Stimulated activated CD4-positive, alpha-beta T cell treated with anti-CD3 and anti-CD28 coated beads, Interleukin-12 subunit alpha, Interleukin-12 subunit beta, amount 100 ng/mL, for 48 hours (primary cell): ENCODE measurements at places on chromosomes 2 and 18.

DNA sequence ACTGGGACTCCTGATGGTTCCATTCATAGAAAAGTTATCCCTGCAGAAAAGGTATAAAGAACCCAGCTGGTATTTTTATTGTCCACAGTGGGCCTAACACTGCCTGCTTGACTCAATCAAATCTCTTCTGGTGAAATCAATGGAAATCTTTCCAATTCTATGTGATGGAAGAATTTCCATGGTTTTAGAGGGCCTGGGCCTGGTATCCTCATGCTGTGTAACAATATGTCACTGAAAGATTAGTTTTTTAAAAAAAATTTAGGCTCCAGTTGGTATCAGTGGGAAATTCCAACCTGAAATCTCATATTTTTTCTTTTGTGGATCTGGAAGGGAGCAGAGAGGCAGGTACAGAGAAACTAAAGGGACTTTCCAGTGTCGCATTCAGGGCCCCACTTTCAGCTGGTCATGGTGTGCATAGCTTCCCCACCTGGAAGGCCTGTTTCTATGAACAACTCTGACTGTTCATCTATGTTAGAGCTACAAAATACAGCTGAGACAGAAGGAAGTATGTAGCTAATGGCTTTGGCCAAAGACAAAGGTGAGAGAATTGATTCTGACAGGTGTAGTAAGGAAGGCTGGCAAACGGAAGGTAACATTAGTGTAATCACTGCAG is 20.9 kb downstream of the NEB start:
- DNase-seq: no peak

- no peak for DNase-seq
Measured at GRCh38 chr18:74064510-74064909, 83.1 kb downstream of the FBXO15 start.

DNA sequence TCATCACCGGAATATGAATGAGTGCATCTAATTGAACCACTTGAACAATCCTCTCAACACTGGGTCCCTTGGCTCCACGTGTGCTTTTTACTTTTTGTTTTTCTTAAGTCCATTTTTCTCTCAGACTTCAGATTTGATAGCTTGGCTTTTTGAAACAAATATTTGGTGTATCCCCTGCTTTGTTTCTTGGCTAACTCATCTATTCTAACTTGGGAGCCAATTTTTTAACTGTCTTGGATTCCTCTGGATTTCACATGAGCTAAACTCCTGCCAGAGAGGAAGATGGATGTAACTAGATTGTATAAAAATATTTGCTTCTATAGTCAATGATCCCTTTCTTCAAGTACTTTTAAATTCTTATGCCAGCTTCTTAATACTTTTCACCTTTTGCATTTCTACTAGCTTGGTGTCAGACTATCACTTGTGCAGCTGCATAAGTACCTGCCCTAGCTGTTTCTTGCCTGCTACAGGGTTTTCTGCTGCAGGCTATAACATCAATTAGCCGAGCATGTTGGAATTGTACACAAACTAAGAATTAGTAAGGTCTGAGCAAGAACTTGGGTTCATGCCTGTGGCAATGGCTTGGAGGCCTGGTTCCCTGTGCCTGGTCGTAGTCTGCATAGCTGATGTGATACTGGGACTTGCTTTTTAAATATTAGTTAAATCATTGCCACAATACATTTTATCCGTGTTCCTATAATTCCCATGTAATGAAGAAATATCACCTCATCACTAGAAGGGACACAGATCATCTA is 281.5 kb downstream of the EN1 start:
- no peak for DNase-seq

GRCh38 chr2:86441392-86441881 is 266 bp downstream of the KDM3A start:
- no peak for DNase-seq

DNA sequence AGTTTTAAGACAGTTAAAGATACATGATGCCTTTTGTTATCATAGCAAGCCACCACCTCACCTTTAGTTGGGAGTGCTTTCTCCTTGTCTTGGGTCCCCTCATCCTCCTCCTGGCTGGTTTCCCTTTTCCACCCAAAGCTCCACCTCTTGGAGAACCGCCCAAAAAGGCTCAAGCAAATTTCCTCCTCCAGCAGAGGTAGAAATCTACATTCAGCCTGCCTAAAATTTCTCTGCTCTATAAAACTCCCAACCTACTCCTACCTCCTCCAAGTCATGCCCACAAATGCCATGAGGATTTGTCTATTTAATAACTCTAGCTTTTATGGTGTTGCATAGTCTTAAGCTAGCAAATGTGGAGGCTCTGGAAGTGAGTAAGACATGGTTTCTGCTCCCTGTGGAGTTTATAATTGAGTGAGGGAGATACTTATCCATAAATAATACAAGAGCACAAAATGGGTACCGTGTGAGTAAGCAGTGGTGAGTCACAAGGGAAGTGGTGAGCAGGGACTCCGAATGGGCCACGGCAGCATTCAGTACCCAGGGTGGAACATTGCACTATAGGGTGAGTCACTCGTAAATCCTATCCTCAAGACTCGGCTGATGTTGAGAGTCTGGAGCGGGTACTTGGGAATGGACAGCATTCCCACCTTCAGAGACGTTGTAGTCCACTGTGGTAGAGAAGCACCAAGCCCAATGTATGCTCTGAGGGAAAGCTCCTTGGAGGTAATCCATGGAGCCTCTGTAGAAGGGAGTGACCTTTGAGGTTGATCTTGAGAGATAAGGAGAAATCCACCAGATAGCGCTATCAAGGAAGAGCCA is 146.3 kb downstream of the RTN4 start:
- DNase-seq: peak; percentile 51

DNA sequence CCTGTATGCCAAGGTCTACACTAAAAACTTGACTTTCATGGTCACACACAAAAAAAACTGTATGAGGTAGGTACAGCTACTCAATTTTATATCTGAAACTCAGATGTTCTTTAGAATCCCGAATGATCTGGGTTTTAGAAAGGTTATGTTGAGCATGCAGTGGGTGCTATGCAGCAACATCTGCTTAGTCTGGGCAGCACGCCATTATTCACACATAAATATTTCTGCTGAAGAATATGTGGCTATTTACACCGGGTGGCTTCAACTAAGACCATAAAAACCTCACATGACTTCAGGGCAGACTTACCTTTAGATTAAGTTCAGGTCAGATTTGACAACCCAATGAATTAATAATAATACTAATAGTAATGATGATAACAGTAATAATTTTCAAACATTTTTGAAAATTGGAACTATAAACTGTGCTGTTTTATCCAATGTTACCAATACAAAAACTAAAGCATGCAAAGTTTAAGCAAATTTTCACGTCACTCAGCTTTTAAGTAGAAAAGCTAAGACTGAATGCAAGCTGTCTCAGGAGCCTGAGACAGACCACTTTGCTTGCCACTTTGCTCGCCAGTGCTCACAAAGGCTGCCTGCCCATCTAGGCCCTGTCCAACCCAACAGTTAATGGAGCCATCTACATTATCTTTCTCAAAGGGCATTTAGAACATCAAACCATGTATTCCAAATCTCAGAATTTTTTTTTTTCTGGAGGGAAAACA is 292.0 kb downstream of the CNTNAP5 start:
- DNase-seq: no peak

DNA sequence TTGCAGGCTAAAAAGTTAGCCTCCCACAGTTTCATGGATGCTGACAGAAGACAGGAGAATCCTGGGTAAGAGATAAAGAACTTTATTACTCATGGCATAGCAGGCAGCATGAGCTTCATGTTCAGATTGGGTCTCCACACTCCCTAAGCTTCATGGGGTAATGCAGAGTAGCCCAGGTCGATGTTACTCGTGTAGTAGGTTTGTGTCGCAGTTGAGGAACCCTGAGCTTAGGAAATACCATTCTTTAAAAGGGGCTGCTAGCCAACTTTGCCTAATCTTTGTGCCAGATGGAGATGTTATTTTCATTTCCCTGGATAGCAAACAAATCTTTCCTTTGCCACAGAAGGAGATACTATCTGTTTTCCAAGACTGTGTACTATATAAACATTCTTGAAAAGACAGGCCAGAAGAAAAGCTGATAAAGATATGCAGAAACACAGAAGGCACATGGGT is 117.6 kb downstream of the LTBP1 start:
- DNase-seq: no peak
